Naive thymus-derived CD8-positive, alpha-beta T cell (primary cell): ENCODE measurements at places on chromosomes 3 and 15. TPM values are rescaled to one million over a fixed set of nuclear protein-coding genes. Genes with fewer than 3 reads are reported as not detected.

Gene SLC12A1
- total RNA-seq = not detected

Gene SNAPC5
- total RNA-seq = 49.3 TPM

Gene CLDND1
- 159 TPM for total RNA-seq

Gene PIAS1
- total RNA-seq = 94.1 TPM

Gene CPNE9
- total RNA-seq = not detected

Gene FOXB1
- 0.13 TPM for total RNA-seq

Gene ARNT2
- not detected for total RNA-seq

Gene ITGA11
- total RNA-seq = 0.11 TPM

Gene CYP8B1
- total RNA-seq = not detected

Gene ATP11B
- 125 TPM for total RNA-seq

Gene CYP19A1
- total RNA-seq = not detected

Gene MOBP
- not detected for total RNA-seq

Gene GOLGA6L9
- 7.4 TPM for total RNA-seq

Gene FBXW12
- total RNA-seq = not detected

Gene FBXO40
- not detected for total RNA-seq

Gene TAGLN3
- not detected for total RNA-seq

Gene CASR
- not detected for total RNA-seq

Gene IGF1R
- 117 TPM for total RNA-seq

Gene GP5
- total RNA-seq = 12.8 TPM

Gene PLSCR4
- not detected for total RNA-seq

Gene CLDN1
- total RNA-seq = not detected

Gene B3GNT5
- not detected for total RNA-seq

Gene FAM81A
- 0.21 TPM for total RNA-seq

Gene TMEM158
- not detected for total RNA-seq

Gene ADPRH
- 1.5 TPM for total RNA-seq

Gene GPR27
- not detected for total RNA-seq

Gene GPR176
- not detected for total RNA-seq

Gene GMNC
- total RNA-seq = not detected

Gene SENP7
- total RNA-seq = 72.5 TPM

Gene DHX30
- 95.5 TPM for total RNA-seq

Gene KLHDC8B
- 7.0 TPM for total RNA-seq

Gene TGM5
- not detected for total RNA-seq

Gene DGKG
- total RNA-seq = 1.5 TPM

Gene MYRIP
- total RNA-seq = not detected

Gene IGDCC3
- total RNA-seq = not detected

Gene PIGZ
- 0.13 TPM for total RNA-seq

Gene CRBN
- 164 TPM for total RNA-seq

Gene GOLGA6B
- not detected for total RNA-seq

Gene PPIP5K1
- total RNA-seq = 49.8 TPM

Gene LRRC15
- total RNA-seq = not detected

Gene RTP3
- total RNA-seq = not detected

Gene VEPH1
- total RNA-seq = not detected

Gene ISLR
- total RNA-seq = not detected

Gene SUCNR1
- total RNA-seq = not detected

Gene MINAR1
- 0.41 TPM for total RNA-seq

Gene POTEB3
- total RNA-seq = not detected

Gene GRM2
- 5.0 TPM for total RNA-seq

Gene RAB6B
- total RNA-seq = not detected

Gene SLC28A2
- total RNA-seq = not detected

Gene CAMKV
- not detected for total RNA-seq

Gene ALG1L2
- 6.7 TPM for total RNA-seq

Gene ZNF502
- 6.1 TPM for total RNA-seq

Gene RASGRP1
- total RNA-seq = 83.7 TPM
